ENCODE measurements at places on chromosomes 16 and 17.

GRCh38 chr17:50482110-50482509 is 3.5 kb downstream of the RSAD1 start:
- no peak for DNase-seq

- no peak for DNase-seq
Observed at GRCh38 chr16:92431-93339, 14.7 kb downstream of the MPG start.

GRCh38 chr17:19987897-19988296 is 10.3 kb upstream of the AKAP10 start:
- DNase-seq: no peak

- DNase-seq: peak; percentile 45
Observed at GRCh38 chr17:72618001-72618509, 474.4 kb downstream of the SLC39A11 start.

DNA sequence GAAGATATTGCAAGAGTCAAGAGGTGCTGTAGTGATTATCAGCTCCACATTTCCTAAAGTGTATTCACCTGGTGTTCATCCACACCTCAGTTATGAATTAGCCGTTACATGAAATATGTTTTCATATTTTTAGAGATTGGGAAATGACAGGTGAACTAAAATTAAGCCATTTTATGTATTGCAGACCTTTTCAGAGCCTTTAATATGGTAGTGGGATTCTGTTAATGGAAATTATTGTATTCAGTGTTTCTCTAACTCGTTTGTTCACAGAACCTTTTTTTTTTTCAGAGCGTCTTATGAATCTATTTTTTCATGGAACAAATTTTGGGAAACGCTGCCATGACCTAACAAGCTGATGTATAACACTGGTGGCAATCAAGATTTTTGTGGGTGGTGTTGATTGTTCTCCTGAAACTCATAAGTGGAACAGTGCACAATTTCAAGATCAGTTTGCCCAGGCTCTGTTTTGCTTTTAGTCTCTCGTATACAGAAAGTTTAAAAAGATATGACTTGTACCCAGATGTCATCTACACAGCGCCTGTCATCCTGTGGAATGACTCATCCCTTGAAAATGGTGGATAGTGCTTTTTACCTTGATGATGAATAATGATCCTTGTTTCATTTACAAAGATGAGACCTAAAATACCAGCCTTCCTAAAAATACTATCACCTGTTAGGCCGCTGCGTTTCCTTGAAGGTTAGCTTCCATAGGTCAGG is 88.8 kb downstream of the ARHGAP44 start:
- no peak for DNase-seq

DNA sequence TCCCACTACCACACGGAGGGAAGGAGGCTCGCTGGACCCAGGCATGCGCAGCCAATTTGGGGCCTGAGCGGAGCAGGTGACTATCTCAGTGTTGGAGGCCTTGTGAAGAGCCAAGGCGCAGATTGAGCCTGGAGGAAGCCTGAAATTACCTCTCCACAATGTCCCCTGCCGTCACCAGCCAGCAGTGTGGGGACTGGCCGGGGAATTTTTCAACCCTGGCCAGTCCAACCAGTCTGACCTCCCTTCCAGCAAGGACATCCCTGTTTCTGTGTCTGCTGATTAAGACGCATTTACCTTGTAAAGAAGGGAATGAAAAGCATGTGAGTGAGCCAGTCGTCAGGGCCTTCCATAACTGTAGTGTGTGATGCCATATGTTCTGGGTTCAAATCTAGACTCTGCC is 198.1 kb upstream of the IRX3 start:
- DNase-seq: no peak

- DNase-seq: peak; percentile 6
Observed at GRCh38 chr17:67717192-67717623, 528 bp upstream of the NOL11 start.
